ENCODE measurements at places on chromosomes 4 and X.

GRCh38 chrX:47191331-47191730, 2.3 kb upstream of the UBA1 start:
- peak; percentile 30 for DNase-seq

GRCh38 chrX:149004936-149005335, 500.2 kb downstream of the IDS start:
- no peak for DNase-seq

DNA sequence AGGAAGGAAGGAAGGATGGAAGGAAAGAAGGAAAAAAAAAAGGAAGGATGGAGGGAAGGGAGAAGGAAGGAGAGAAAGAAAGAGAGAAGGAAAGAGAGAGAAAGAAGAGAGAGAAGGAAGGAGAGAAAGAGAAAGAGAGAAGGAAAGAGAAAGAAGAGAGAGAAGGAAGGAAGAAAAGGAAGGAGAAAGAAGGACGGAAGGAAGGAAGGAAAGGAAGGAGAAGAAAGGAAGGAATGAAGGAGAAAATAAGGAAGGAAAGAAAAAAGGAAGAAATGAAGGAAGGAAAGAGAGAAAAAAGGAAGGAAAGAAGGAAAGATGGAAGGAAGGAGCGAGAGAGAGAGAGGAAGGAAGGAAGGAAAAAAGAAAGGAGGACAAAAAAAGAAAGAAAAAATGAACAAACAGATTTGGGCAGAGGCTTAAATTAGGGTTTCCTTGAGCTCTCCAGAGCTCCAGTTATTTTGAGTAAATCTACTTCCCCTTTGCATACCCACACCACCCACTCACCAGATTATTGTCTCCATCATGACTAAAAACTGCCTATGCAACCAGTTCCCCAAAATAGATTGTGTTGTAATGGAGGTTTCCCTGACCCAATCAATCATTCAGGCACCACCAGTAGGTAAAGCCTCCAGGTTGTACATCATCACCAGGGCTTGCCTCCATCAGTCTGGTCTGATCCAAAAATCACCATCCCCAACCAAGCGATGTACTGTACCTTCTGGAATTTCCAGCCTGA, 1722.9 kb upstream of the PCDH10 start:
- no peak for DNase-seq

GRCh38 chrX:17759990-17760389, 22.7 kb downstream of the SCML1 start:
- no peak for DNase-seq

- DNase-seq, result no peak
Measured at GRCh38 chr4:58075724-58076123, 965.5 kb upstream of the IGFBP7 start.

DNA sequence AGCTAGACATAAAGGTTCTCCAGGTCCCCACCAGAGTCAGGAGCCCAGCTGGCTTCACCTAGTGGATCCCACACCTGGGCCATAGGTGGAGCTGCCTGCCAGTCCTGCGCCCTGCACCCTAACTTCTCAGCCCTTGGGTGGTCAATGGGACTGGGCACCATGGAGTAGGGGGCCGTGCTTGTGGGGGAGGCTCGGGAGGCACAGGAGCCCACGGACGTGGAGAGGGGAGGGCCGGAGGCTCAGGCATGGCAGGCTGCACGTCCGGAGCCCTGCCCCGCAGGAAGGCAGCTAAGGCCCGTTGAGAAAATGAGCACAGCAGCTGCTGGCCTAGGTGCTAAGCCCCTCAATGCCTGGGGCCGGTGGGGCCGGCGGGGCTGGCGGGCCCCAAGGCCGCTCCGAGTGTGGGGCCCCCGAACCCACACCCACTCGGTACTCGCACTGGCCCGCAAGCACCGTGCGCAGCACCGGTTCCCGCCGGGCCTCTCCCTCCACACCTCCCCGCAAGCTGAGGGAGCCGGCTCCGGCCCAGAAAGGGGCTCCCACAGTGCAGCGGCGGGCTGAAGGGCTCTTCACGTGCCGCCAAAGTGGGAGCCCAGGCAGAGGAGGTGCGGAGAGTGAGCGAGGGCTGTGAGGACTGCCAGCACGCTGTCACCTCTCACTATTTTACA, 291.1 kb downstream of the KLHL4 start:
- DNase-seq, result no peak

GRCh38 chrX:63439580-63439979, 88.4 kb upstream of the SPIN4 start:
- no peak for DNase-seq

- DNase-seq, result no peak
Measured at GRCh38 chr4:76017056-76017686, 6.1 kb downstream of the CXCL10 start.

GRCh38 chr4:40471923-40472322, 136.8 kb downstream of the CHRNA9 start:
- DNase-seq, result no peak

- no peak for DNase-seq
Measured at GRCh38 chrX:133297284-133297683, 79.1 kb upstream of the TFDP3 start.

DNA sequence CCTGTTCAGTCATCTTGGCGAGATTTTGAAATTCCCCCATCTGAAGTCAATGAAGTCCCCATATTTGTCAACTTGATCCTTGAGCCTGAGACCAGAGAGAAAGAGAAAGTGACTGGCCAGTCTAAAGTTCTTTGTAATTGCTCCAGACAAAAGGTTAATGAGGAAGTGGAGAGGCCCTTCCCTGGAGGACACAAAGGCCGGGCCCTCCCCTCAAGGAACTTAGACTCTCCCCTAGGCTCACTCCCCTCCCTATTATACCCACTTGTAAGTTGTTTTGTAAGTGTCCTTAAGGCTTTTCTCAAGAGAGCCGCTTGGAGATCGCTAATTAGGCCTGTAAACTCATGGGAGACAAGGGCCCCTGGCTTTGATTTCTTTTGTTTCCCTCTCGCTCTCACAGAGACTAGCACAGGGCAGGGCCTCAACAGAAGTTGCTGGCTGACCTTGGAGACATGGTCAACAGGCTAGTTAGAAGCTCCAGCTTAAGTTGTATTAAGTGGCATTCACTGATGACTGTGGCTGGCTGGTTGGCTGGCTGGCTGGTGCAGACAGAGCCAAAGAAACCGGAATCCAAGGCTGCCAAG, 20.3 kb upstream of the GPC4 start:
- DNase-seq, result no peak

- DNase-seq, result no peak
Measured at GRCh38 chrX:38069273-38069672, 62.9 kb downstream of the SYTL5 start.

GRCh38 chr4:156439576-156440200, 486.0 kb upstream of the CTSO start:
- DNase-seq, result no peak

DNA sequence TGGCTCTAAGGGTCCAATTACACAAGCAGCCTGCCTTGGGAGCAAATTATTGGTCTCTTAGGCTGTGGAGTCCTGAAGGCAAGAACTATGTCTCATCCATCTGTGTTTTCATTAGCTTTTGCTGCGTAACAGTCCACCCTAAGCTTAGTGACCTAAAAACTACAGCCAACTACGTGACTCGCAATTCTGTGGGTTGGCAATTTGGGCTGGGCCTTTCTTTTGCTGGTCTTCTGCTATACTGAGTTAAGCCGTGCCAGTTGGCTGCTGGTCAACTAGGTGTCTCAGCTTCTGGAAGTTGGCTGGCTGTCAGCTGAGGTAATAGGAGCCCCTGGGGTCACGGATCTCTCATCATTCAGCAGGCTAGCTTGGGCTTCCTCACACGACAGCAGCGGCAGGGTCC, 205.6 kb upstream of the S100G start:
- no peak for DNase-seq
